ENCODE measurements at places on chromosomes 1 and 21.

GRCh38 chr1:82950606-82951200 is 1048.2 kb downstream of the TTLL7 start:
- no peak for DNase-seq

- DNase-seq, result no peak
These were observed 158.7 kb downstream of the NTPCR start for GRCh38 chr1:233109096-233109495.

GRCh38 chr21:45351061-45351460 is 53.9 kb upstream of the COL18A1 start:
- DNase-seq, result no peak

DNA sequence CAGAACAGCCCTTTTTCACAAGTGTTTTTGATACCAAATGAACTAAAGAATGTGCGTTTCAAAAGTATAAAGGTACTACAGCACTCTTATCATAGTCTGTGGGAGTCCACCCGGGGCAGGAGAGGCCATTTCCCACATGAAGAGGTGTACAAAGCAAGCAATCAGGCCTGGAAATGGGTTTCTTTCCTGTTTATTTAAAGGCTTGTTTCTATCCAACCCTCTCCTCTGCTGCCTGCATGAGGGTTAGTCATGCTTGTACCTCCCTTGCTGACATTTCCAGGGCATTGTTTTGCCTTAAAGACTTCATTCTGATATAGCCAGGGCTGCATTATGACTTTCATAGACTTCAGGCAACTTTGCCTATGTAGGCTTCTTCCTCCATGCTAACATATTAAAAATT is 11.6 kb downstream of the SELP start:
- DNase-seq, result no peak

- DNase-seq, result no peak
These were observed 4.7 kb downstream of the LAX1 start for GRCh38 chr1:203769505-203770343.

DNA sequence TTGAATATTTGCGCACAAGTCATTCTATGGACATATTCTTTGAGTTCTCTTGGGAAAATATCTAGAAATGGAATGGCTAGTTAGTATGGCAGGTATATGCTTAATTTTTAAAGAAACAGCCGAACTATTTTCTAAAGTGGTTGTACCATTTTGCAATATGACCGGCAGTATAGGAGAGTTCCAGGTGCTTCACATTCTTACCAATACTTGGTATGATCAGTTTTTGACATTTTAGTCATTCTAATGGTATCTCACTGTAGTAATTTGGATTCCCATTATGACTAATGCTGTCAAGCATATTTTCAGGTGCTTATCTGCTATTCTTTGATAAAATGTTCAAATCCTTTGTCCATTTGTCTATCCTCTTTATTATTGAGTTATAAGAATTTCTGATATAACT is 20.6 kb downstream of the ATPAF1 start:
- no peak for DNase-seq

DNA sequence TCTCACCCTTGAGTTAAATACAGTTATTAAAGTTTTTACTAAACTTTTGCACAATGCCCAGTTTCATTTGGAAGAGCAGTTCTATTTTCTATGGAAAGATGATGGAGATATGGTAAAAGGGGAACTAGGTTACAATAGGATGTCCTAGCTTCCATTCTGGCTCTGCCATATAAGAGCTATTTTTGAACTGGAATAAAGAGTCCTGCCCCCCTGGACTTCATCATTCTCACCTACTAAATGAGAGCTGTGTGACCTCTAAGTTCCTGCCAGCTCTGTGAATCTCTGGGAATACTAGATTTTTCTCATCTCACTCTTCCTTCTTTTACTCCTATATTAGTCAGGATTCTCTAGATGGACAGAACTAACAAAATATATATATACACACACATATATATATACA is 106.3 kb downstream of the PRRX1 start:
- DNase-seq, result no peak

- DNase-seq, result no peak
These were observed 2.1 kb upstream of the IPO9 start for GRCh38 chr1:201826830-201827229.

Measured in RKO (cell line).